ENCODE measurements at places on chromosomes 3 and 15.

GRCh38 chr15:44009038-44009437 is 182.2 kb downstream of the WDR76 start:
- no peak for DNase-seq

GRCh38 chr3:167251678-167252077 is 128.4 kb downstream of the ZBBX start:
- no peak for DNase-seq

- DNase-seq = no peak
Observed at GRCh38 chr3:136381051-136381450, 130.9 kb downstream of the PCCB start.

GRCh38 chr15:89398896-89399237 is 64.2 kb upstream of the POLG start:
- no peak for DNase-seq

GRCh38 chr3:14689247-14689980 is 14.5 kb downstream of the C3orf20 start:
- DNase-seq = no peak

- no peak for DNase-seq
Observed at GRCh38 chr15:70488002-70488605, 275.3 kb downstream of the UACA start.

DNA sequence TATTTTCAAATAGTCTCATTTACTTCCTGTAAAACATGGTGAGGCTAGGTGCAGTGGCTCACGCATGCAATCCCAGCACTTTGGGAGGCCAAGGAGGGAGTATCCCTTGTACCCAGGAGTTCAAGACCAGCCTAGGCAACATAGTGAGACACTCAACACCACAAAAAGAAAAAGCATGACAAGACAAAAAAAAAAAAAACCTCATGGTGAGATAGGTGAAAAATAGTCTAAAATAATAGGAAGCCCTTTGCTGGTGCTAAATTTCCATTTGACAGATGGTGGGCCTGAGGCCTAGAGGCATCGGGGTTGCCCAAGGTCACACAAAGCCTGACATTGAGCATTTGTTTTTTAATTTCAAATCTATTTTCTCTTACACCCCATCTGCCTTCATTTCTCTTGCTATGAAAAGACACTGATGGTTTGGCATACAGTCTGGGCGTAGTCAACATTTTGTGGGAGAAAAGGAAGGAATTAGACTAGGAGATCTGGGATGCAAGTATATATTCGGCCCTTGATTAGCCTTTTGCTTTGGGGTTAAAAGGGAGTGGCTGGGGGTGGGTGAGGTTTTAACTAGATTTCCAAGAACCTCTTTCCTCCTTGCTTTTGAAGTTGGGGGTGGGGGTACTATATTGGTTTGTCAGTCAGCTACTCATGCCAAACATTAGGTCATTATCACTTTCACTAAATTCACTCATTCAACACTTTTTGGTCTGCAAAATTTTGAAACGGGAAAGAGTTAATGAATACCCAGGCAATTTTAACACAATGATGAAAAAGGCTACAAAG is 11.3 kb downstream of the RAB8B start:
- no peak for DNase-seq

DNA sequence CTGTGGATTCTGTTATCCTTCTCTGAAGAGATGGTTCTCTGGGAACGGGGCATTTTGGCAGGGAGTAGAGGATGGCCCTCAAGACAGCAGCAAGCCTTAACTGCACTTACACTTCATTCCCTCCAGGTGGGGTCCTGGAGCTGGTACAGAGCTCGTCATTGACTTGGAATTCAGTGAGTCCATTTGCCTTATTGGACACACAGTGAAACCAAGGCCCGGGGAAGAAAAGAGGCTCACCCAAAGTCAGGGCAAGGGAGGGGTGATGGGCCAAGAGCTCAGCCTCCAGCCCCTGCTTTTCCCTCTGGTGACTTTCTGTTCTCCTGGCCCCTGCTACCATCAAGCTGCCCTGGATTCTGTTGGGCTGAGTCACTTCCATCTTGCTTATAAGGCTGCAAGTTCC is 125.6 kb downstream of the ETFA start:
- no peak for DNase-seq

DNA sequence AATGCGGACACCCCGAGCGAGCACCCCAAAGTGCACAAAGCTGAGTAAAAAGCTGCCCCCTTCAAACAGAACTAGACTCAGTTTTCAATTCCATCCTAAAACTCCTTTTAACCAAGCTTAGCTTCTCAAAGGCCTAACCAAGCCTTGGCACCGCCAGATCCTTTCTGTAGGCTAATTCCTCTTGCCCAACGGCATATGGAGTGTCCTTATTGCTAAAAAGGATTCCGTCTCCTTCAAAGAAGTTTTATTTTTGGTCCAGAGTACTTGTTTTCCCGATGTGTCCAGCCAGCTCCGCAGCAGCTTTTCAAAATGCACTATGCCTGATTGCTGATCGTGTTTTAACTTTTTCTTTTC is 5.3 kb downstream of the BHLHE40 start:
- no peak for DNase-seq

GRCh38 chr15:59197454-59197853 is 9.2 kb upstream of the LDHAL6B start:
- DNase-seq = no peak

- no peak for DNase-seq
Observed at GRCh38 chr15:89971592-89971997, 29.5 kb upstream of the ZNF710 start.

DNA sequence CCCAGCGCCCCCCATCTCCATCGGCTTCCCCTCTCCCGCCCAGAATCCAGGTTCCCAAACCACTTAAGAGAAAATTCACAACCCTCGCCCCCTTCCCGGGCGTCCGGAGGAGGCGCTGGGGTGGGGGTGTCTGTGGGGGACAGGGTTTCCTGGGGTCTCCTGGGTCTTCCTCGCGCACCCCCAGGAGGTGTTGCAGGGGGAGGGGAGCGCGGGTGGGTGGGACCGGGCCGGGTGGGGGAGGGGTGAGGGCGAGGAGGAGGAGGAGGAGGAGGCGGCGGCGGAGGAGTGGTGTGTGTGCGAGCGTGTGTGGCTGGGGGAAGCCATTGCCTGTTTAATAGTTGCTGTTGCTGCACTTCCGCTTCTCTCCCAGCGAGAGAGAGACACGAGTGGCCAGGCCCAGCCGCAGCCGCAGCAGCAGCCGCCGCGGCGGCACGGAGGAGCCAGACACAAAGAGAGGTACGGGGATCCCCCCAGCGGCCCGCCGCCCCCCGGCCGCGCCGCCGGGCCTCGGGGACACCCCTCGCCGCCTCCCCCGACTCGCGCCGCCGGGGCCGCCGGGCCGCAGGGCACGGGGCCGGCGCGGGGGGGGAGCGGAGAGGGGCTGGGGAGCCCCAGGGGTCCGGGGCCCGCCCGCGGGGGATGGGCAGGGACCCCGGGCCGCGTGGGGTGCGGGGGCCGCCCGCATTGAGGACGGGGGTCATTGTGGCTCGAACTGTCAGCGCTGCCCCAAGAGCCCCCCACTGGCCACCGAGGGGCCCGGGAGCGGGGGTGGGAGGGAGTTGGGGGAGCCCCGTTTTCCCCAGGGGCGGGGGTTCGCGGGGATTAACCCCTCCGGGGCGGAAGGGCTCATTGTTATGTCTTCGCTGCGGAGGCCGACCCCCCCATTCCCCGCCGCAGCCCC is at the start of gene UBE2E1:
TSS of gene UBE2E1 (plus strand) at position 323 of the 901 bp plus-strand sequence. CDS start 1,315 bp downstream, outside the sequence.
- DNase-seq = no peak

GRCh38 chr3:196054661-196055060 is 27.2 kb downstream of the TFRC start:
- DNase-seq = no peak

GRCh38 chr15:85112997-85113396 is 131.3 kb downstream of the PDE8A start:
- DNase-seq = no peak
